ENCODE measurements at places on chromosomes 2 and 18. TPM values are rescaled to one million over a fixed set of nuclear protein-coding genes. Genes with fewer than 3 reads are reported as not detected.

SLC11A1 gene
- 32.0 TPM for total RNA-seq

TMEM163 gene
- total RNA-seq, result 0.42 TPM

UNC80 gene
- 0.11 TPM for total RNA-seq

OXER1 gene
- total RNA-seq, result 0.58 TPM

SNORC gene
- total RNA-seq, result 0.75 TPM

DNA sequence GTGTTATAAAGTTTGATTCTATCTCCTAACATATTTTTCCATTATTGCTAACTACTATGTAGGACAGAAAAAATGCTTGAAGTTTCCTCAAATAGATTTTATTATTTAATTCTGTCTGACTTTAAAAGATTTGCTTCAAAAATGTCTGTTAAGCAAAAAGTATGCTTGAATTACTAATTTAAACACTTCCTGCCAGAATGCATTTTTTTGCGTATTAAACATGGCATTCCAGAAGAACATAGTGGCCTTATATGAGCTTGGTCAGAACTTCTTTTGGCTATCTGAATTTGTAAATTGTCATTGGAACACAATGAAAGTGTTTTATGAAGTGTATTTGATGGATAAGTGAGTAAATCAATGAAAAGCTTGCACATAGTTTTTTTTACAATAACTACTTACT lies 37.8 kb downstream of the MBD5 start:
- no peak for DNase-seq

DNA sequence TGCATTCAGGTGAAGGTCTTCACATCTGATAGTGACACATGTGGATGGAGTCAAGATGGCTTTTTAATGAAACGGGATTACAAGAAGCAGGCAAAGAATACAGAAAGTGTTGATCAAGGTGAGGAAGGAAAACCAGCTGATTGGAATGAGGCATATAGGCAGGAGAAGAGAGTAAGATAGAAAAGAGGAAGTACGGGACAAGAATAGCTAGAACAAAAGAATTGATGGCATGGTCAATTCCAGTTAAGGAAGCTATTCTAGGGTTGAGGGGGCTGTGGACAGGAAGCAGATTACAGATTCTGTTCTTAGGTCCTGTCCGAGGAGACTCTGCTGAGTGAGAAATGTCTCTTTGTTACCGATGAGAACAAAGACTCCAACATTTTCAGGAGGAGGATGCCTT lies 13.2 kb upstream of the NCK2 start:
- no peak for DNase-seq

DNA sequence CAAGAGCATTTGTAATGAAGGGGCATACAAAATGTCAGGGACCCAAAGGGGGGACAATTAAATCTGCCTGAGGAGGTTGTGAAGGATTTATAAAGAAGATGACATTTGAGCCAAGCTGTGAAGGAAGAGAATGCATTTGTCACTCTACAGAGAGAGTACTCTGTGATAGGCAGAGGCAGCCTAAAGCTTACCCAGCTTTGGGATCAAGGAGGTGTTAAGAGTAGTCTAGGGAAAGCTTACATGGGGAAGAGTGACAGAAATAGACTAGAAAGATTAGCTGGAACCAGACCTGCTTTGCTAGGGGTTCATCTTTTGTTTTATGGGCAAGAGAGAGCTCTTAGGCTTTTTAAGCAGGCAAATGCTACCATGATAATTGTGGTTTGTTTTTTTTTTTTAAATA lies 169.1 kb upstream of the CYP26B1 start:
- no peak for DNase-seq

- DNase-seq, result no peak
Observed at GRCh38 chr2:37877457-37878315, 47.4 kb upstream of the RMDN2 start.

DNA sequence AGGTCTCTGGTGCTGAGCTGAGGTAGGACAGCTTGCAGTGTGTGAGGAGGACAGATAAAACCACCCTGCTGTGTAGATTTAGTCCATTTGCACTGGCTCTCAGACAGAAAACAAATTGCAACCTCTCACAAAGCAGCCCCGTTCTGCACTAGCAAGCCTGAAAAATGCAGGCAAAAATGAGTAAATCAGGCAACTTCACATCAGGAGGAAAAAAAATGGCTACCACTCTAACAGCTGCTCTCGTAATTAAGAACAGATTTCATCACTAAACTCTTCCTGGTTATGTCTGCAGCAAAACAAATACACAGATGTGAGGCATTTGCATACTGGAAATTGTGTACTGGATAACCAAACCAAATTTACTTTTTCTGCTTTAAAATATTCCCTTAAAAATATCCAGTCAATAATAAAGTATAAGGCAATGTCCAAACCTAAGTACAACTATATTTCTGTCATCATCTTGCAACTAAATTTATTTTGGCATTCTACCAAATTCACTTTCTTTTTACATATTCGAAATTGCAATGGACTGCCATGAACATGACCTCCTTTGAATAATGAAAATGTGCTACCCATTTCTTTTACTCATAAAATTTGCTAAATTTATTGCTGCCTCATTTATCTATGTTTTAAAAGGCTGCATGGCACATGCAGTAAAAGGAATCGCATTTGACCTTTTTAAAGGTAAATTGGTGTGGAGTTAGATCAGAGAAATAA lies 157.4 kb downstream of the AFF3 start:
- no peak for DNase-seq

DNA sequence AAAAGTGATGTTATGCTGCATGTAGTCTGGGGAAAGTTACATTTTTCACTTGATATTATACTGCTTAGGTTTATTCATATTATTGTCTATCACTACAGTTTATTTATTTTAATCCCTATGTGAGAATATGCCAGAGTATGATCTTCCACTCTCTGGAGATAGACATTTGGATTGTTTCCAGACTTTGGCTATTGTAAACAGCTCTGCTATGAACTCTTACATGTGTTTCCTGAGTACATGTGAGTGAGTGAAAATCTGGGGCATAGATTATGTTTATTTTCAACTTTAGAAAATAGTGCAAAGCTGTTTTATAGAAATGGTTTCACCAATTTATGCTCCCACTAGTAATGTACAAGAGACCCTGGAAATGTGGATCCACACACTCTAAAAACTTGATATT lies 49.0 kb upstream of the EPAS1 start:
- DNase-seq, result no peak

DNA sequence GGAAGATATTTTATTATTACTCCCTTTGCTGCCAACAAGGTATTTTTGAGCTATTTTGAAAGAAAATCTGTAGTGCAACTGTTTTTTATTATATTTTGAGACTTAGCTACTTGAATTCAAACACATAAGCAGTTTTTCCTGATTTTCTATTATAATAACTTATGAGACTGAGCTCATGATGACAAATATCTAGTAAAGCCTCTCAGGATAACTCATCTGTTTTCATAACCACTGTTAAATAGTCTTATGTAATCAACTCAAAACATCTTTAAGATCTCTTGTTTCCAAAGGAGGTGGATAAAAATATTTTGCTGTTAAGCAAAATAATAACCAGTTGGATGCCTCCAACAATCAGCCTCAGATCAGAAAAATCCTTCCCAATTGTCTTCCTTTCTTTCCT lies 21.9 kb upstream of the PPP1CB start:
- DNase-seq, result no peak

GRCh38 chr2:155872396-155872795 lies 460.1 kb downstream of the NR4A2 start:
- no peak for DNase-seq

DNA sequence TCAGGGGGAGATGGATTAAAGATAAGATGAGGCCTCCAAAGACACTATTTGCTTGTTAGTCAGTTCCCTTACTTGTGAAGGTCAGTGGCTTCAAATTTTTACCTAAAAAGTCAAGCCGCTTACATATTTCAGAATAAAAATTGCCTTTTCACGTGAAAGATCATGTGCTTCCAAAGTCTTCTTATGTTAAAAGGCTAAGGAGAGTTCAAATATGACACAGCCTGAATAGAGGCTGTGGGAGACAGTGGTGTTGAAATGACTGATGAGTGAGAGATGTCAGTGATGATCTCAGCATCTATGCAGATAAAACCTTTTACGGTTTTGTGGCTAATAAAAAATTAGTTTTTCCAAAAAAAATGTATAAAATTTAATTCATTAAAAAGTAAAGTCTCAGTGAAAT lies 40.5 kb downstream of the UPP2 start:
- no peak for DNase-seq

DNA sequence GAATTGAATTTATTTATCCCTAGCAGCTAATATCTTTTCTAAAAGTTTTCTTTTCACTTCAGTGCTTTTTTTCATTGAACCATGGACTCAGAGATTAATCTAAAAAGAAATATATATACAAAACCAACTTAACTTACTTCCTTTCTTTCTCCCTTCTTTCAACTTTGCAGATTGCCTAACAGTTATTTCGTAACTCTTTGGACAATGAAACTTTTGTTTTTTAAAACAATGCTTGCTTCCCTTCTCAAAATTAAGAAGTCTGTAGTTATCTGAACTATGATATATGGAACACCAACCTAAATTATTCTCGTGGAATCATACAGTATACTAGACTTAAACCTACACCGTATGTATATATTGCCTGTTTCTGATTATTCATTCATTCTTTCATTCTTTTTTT lies 62.9 kb downstream of the MIB1 start:
- no peak for DNase-seq

- no peak for DNase-seq
Observed at GRCh38 chr2:215794829-215795546, 218.4 kb downstream of the MREG start.

GRCh38 chr2:69989009-69989408 lies 27.6 kb upstream of the ASPRV1 start:
- DNase-seq, result no peak

DNA sequence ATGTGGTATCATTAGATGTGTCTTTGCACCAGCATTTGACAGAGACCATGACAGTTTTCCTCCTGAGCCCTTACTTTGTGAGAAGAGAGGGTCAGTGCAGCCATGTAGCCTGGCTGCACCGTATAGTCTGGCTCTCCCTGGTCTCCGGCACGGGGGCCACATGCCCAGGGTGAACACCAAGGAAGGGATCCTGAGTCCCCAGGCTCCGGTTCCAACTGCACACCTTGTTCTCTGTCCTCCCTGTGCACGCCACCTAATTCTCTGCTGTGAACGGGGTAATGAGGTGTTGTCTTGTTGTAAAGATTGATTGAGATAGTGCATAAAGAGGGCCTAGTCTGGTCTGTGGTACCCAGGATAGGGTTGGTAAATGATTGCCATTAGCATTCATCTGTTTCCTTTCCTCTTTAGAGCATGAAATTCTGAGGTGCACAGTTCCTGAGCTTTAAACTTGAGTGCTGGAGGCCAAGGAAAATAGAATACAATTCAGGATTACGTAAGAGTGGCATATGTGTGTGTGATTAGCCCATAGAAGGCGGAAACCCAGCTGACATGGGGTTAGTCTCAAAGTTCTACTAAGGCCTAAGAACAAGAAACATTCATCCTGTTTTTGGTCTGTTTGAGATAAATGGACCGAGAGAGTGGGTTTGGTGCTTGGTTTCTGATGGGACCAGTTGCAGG lies 55.5 kb downstream of the NCK2 start:
- no peak for DNase-seq

GRCh38 chr2:197858607-197859140 lies 54.3 kb downstream of the PLCL1 start:
- DNase-seq, result no peak

GRCh38 chr18:57542126-57542525 lies 44.4 kb downstream of the FECH start:
- no peak for DNase-seq

- DNase-seq, result no peak
Observed at GRCh38 chr18:51712821-51713220, 515.3 kb upstream of the MEX3C start.

- DNase-seq, result no peak
Observed at GRCh38 chr2:101230541-101231001, 22.1 kb upstream of the CNOT11 start.

DNA sequence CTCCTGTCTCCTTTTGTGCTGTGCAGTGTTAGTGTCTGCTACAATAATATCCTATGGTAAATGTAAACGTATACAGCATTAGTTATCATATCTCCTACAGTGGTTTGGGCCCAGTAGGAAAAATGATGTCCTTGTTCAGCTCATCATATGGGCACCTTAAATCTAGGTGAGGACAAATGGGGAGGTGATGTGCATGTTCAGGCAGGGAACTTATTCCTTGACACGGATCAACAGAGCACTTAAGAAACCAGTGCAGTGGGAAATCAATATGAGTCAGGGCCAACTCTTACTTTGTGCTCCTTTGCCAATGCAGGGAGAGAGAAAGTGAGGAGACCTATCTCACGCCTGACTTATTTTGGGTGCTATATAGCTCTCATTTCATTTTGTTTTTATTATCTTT lies 76.4 kb downstream of the KLHL14 start:
- peak; percentile 74 for DNase-seq
